ENCODE measurements at places on chromosomes 13 and 19.

DNA sequence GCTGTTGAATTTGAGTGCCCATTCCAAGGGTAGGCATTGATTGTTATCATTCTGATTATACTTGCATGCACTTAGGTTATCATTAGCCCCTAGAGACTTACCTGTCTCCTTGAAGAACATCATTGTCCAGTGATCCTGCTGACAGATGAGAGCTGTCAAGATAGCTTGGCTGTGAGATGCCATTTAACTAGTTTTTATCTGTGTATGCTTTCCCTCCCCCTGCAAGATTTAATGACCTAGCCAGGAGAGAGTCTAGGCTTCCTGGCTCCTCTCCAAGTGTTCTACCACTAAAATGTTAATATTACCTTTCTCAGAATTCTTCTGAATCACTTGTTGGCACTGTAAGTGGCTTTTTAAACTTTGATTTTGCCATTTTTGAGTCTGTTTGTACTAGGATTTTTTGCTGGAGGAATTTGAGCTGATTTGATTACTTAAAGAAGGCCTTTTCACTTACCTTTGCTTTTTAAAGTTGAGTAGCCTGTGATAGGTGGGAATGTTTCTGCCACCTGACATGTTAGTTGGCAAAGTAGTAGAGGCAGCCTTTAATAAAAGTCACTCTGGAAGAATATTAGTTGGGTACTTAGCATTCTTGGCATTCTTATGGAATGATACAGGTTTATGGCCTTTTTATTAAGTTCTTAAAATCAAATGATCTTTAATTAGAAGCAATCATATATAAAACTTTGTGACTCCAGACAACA, 41.1 kb downstream of the ARHGAP35 start:
- no peak for DNase-seq

DNA sequence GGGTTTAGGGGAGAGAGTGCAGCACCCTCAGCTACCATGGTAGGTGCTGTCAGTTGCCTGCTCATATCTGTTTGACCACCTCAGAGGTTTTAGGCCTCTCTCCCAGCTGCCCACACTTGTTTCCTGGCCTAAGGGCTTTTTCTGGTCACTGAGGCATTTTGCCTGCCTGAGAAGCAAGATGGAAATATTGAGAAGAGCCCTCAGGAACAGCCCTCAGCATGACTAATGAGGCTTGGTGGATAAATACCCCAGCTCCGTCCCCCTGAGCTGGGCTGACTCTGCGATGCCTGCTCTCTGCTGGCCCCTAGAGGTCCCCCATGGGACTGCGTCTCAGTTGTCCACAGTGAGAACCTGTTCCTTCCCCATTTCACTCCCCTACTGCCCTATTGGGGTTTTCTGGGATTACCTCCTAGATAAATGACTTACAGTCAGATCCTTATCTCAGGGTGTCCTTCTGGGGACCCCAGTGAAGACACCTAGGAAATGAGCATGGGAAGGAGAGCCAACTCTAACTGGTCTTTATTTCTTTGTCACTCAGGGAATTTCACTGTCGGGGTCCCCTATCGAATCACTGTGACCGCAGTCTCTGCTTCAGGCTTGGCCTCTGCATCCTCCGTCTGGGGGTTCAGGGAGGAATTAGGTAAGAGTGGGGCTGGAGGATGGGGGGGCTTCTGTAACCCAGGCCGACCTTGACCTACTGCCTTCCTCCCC, 13.3 kb downstream of the PALM3 start:
- DNase-seq = no peak

GRCh38 chr13:46401432-46401831, 14.4 kb upstream of the RUBCNL start:
- DNase-seq = no peak

DNA sequence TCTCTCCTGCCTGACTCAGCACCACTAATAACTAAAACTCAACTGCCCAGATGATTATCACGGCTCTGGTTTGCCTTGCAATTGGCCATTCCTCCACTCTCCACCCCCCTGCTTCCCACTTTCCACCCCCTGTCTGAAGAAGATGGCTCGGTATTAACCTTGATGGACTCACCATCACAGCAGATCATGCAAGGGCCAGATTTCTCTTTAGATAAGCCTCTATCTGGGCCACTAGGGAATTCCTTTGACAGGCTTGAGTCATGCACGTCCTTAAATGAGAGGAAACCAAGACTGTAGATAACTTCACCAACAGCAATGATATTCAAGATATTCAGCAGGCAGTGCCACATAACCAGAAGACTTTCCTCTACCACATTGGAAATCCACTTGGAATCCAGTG, 131.1 kb upstream of the NBEA start:
- no peak for DNase-seq

DNA sequence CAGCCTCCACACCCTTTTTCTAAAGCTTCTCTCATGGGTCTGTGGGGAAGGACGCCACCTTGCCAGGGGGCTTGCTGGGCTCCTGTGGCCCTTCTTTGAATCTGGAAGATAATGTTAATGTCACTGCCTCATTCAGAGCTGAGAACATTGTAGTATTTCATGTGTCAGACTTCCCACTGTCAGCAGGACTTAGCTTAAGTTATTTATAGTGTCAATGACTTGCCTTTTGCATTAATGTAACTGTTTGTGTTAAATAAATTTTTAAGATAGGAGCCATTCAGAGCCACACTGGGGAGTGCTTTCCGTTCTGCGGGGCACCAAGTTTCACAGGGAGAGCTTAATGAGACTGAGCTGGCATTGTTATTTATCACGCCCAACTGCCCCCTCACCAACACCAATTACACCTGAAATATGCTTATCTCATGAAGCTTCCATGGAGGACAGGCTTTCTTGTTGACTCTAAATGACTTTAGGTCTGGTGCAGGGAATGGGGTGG, 226.9 kb upstream of the UBL3 start:
- no peak for DNase-seq

DNA sequence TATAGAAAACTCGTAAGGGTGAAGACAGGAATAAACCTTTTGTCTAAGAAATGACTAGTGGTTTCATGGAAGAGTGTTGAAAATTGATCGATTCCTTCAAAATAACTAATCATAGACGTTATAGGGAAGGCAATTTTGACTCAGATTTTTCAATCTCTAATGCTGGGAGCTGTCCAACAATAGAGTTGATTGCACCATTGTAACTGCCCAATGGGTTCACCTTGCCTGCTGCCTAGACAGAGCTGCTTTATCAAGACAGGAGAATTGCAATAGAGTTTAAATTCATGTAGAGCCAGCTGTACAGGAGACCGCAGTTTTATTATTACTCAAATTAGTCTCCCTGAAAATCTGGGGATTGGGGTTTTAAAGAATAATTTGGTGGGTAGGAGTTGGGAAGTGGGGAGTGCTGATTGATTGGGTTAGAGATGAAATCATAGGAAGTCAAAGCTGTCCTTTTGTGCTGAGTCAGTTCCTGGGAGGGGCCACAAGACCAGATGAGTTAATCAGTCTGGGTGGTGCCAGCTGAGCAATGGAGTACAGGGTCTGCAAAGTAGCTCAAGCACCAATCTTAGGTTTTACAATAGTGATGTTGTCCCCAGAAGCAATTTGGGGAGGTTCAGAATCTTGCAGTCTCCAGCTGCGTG, 16.8 kb upstream of the ADGRE2 start:
- no peak for DNase-seq

DNA sequence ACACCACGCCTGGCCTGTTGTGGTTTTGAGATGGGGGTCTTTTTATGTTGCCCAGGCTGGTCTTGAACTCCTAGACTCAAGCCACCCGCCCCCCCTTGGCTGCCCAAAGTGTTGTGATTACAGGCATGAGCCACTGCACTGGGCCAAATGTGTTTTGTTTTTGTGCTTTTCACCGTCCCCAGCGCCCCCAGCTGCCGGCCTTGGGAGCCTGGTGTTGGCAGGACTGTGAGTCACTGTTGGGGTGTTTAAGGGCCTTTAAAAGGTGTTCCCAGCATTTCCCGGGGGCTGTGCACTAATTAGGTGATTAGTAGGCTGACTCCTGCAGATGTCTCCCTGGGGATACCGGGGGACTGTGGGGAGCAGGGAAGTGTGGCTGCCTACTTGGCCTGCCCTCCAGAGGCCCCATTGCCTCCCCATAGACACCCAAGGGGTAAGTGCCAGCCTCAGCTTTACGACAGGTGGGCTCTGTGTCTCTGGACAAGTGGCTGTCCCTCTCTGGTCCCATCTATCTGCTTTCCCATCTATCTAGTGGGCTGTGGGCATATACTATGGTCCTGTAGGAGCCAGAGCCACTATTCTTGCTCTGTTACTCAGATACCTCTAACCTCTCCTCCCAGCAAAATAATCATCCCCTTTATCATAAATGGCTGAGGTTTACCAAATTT, 11.8 kb upstream of the TLE5 start:
- DNase-seq = no peak

GRCh38 chr19:13128583-13128982, 10.5 kb downstream of the NACC1 start:
- no peak for DNase-seq

- no peak for DNase-seq
Observed at GRCh38 chr19:49968279-49968922, 7.4 kb upstream of the SIGLEC11 start.

- no peak for DNase-seq
Observed at GRCh38 chr19:6813659-6814058, 41.2 kb downstream of the VAV1 start.

DNA sequence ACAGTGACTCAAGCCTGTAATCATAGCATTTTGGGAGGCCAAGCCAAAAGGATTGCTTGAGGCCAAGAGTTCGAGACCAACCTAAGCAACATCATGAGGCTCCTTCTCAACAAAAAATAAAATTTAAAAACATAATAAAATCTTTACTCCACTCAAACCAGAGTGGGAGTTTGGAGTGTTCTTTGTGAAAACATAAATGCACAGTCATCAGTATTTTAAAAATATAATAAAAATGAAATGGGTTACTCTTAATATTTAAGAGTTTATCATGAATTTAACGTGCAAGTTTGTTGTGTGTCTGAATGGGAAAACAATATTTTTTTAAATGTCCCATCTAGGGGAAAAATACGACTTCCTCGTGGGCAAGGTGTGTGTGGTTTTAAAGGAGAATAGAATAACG, 78.6 kb upstream of the STARD13 start:
- DNase-seq = no peak

DNA sequence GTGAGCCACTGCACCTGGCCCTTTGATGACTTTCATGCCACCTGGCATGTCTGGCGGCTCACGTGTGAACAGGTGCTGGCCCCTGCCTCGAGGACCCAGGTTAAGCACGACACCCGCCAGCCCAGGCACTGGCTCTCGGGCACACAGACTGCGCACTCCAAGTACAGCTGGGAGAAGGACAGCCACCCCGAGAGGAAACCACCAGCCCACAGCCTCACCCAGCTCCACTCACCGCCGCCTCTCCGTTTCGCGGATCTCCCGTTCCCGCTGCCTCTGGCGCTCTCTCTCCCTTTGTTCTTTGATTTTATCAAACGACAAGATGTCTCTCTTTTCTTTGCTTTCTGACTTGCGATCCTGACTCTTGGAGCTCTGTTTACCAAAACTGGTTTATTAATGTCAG, 27.4 kb upstream of the TINCR start:
- no peak for DNase-seq

GRCh38 chr19:20482721-20483120, 82.9 kb downstream of the ZNF737 start:
- no peak for DNase-seq

- no peak for DNase-seq
Observed at GRCh38 chr19:15129856-15130585, 22.8 kb downstream of the SYDE1 start.

- DNase-seq = no peak
Observed at GRCh38 chr13:103306163-103306562, 239.9 kb upstream of the SLC10A2 start.

DNA sequence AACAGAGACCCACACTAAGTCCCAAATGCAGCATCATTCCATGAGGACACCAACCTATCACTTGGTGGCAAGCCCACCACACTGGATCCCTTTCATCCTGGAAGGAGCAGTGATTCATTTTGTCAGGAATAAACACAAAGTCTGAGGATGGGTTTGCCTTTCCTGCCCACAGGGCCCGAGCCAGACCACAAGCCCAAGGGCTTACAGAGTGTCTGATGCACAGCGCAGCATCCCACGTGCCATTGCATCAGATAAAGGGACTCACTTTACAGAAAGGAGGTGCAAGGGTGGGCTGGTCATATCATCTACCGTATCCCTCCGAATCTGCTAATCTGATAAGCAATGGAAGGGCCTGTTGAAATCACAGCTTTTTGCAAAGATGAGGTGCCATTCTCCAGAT, 12.2 kb upstream of the KCTD15 start:
- DNase-seq = no peak

- DNase-seq = no peak
Observed at GRCh38 chr19:49809160-49809940, 3.7 kb downstream of the FUZ start.

- DNase-seq = no peak
Observed at GRCh38 chr19:12664406-12665280, 1.9 kb downstream of the MAN2B1 start.

GRCh38 chr13:66469745-66470144, 760.4 kb downstream of the PCDH9 start:
- DNase-seq = no peak

- DNase-seq = no peak
Observed at GRCh38 chr19:13277104-13277809, 127.0 kb downstream of the IER2 start.

DNA sequence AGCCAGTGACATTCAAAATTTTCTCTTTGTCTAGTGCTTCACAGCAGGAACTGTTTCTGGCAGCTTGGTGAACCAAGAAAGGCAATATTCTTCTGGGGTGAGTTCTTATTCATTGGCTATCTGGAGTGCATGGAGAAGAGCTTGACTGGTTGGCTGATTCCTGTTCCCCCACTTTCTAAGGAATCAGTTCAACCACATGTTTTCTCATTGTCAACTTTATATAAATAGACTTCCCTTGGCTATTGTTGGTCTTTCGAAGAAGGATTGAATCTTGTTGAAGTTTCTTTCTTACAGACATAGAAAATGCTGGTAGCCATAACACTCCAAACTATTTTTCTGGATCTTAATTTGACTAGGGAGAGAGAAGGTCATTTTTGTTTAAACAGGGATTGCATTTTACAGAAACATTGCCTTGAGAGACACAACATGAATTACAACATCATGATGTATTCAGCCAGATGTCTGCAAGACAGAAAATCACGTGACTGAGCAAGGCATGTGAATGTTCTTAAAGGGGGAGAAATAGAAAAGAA, 85.2 kb downstream of the EDNRB start:
- DNase-seq = no peak

DNA sequence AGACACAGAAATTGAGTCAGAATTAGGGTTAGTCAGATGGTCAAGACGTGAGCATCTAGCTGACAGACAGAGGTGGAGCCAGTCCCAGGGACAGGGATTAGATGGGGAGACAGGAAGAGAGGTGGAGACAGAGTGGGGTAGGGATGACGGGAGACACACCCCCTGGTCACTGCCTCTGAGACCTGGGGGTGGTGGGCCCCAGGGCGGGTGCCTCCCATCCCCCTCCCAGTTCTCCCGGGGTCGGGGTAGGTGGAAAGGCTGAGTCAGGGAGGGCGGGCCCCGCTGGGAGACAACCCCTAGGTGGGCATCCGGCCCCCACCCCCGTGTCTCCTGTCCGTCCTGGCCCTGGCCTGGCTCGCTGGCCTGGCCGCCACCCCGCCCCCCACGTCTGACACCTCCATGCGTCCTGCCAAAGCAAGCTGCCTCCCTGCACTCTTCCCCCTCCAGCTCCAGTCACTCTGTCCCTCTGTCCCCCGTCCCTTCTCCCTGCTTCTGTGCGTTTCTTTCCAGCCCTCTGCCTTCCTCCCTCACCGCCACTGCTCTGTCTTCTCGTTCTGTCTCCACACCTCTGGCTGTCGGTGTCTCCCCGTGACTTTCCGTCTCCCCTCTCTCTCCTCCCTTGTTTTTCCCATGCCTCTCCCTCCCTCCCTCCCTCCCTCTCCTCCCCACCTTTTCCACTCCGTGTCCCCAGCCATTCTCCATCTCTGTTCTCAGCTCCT, 15.1 kb downstream of the CCDC97 start:
- no peak for DNase-seq

- DNase-seq = no peak
Observed at GRCh38 chr19:54630782-54631181, 498 bp downstream of the LILRB1 start.
